ENCODE measurements at places on chromosomes 1 and 21. TPM values are rescaled to one million over a fixed set of nuclear protein-coding genes. Genes with fewer than 3 reads are reported as not detected.

Gene BGLAP
- total RNA-seq = not detected

Gene FCRL2
- total RNA-seq = not detected

Gene OVAAL
- total RNA-seq = not detected

Gene ESRRG
- total RNA-seq = 41.3 TPM

Gene COL16A1
- total RNA-seq = 12.9 TPM

Gene NPPA
- total RNA-seq = 0.69 TPM

Gene KIAA1614
- 2.3 TPM for total RNA-seq

Gene SPRR2A
- total RNA-seq = not detected

Gene DMRTA2
- total RNA-seq = 0.92 TPM

Gene EDARADD
- 1.8 TPM for total RNA-seq

Gene HSD3B2
- total RNA-seq = not detected

Gene AVPR1B
- 0.23 TPM for total RNA-seq

Gene FMOD
- 0.92 TPM for total RNA-seq

Gene LMNA
- total RNA-seq = 29.5 TPM

Gene TMEM269
- 0.46 TPM for total RNA-seq

Gene KLHDC8A
- 28.8 TPM for total RNA-seq

Gene CFAP126
- 6.5 TPM for total RNA-seq

Gene S100A7
- not detected for total RNA-seq

Gene ERVH48-1
- total RNA-seq = 0.23 TPM

Gene TRIM58
- 8.3 TPM for total RNA-seq

Gene NTMT2
- total RNA-seq = not detected

Gene SIM2
- total RNA-seq = 0.46 TPM

Gene IL22RA1
- not detected for total RNA-seq

Gene TMEM200B
- 1.8 TPM for total RNA-seq

Gene TBX15
- 0.69 TPM for total RNA-seq

Gene TAS1R3
- 0.23 TPM for total RNA-seq
